ENCODE measurements at places on chromosomes 1 and 21.

DNA sequence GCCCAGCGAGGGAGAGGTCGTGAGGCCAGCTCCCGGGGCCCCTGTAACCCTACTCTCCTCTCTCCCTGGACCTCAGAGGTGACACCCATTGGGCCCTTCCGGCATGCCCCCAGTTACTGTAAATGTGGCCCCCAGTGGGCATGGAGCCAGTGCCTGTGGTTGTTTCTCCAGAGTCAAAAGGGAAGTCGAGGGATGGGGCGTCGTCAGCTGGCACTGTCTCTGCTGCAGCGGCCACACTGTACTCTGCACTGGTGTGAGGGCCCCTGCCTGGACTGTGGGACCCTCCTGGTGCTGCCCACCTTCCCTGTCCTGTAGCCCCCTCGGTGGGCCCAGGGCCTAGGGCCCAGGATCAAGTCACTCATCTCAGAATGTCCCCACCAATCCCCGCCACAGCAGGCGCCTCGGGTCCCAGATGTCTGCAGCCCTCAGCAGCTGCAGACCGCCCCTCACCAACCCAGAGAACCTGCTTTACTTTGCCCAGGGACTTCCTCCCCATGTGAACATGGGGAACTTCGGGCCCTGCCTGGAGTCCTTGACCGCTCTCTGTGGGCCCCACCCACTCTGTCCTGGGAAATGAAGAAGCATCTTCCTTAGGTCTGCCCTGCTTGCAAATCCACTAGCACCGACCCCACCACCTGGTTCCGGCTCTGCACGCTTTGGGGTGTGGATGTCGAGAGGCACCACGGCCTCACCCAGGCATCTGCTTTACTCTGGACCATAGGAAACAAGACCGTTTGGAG is 23.7 kb upstream of the TNFRSF1B start:
- DNase-seq: no peak

DNA sequence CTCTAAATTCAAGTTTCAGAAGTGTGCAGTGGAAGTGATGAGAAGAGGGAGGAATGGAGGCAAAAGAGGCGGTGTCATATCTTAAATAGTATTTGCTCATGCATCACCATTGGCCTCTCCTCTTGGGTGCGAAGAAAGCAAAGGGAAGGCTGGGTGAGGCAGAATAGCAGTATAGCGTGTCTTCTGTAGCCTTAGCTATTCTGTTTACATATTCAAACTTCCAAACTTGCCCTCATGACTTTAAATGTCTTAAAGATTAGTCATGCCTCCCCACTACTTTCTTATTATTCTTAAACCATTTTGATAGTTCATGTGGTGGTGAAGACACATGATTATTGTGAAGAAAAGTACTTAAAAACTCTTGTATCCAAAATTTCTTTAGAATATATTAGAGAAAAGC is 104.6 kb upstream of the TENT5C start:
- DNase-seq: peak; percentile 38

DNA sequence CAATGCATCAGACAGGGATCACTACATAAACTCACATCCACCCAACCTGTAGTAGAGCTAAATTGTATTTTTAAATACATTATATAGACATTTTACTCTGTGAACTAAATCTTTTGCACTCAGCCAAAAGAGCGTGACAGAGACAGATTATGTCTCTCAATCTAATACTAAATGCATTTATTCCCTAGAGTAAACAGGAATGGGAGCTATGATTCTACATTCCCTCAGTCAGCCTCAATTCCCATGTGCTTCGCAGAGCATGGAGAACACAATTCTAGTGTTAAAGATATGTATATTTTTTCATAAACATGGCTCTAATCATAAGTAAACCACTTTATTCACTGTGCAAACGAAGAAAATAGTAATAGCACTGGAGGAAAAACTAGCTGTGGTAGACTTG is 16.5 kb downstream of the PIGK start:
- DNase-seq: peak; percentile 42

DNA sequence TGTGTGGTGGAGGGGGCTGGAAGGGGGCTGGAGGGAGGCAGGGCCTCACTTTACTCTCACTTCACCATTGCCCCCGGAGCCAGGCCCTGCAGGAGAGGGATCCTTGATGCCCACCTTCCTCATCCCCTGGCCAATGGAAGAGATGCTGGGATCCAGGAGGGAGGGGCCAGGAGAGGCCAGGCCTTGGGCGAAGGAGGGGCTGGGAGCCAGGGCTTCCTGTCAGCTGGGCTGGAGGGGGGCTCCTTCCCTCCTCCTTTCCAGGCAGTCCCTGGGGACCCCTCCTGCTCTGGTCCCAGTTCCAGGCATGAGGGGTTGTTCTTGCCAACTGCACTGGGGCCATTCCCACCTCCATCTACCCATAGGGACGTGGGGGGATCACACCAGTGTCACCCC is 5.7 kb downstream of the AHDC1 start:
- DNase-seq: peak; percentile 50

DNA sequence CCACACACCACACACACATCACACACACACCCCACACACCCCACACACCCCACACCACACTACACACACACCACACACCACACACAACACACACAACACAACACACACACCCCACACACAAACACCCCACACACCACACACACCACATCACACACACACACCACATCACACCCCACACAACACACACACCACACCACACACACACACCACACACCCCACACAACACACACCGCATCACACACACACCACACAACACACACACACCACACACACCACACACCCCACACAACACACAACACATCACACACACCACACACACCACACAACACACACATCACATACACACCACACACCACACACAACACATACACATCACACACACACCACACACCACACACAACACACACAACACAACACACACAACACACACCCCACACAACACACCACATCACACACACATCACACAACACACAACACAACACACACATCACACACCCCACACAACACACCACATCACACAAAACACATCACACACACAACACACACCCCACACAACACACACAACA is 2.4 kb downstream of the LYPD8 start:
- DNase-seq: no peak

DNA sequence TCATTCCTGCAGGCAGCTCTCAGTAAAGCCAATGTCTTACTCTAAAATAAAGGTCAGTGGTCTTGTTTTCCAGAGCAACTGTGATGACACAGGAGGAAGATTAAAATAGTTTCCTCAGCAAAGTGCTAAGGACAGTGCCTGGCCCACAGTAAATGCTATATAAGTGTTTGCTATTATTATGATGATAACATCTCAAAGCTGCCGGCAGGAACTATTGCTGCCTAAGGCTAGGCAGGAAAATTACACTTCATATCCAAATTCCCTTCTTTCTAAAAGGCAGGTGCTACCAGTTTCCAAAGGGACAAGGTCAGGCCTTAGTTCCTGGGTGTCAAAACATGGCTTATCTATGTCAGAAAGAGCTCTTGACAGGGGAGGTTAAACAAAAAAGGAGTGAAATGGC is 401.3 kb downstream of the HHAT start:
- DNase-seq: no peak

DNA sequence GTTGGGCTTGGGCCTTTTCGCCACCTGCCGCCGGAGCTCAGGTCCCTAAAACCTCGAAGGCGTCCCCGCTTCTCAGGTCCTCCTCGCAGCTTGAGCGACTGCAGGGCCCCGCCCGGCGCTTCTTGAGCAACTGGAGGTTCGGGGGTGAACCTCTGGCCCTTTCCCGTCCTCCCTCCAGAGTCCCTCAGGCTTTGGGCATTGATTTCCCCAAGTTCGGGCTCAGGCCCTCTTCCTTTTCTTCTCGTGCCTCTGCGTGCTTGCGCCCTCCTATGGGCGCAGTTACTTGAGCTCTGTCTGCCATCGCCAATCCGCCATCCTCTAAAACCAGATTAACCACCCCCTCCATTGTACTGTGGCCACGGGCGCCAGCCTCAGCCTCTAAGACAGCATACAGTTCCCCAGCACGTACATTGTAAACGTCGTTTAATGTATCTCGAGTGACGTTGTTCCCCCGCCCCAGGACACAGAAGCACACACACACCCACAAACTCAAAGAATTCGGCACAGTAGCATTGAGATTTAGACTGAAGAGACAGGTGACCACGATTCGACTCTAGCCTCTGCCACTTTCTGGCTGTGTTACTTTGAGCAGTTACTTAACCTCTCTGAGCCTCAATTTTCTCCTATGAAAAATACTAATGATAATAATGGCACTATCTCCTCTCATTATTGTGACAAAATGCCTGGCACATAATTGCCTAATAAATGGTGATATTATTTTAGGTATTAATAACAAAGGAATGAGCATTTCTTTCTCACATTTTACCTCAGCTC is 22.6 kb downstream of the BTG2 start:
- DNase-seq: peak; percentile 49

DNA sequence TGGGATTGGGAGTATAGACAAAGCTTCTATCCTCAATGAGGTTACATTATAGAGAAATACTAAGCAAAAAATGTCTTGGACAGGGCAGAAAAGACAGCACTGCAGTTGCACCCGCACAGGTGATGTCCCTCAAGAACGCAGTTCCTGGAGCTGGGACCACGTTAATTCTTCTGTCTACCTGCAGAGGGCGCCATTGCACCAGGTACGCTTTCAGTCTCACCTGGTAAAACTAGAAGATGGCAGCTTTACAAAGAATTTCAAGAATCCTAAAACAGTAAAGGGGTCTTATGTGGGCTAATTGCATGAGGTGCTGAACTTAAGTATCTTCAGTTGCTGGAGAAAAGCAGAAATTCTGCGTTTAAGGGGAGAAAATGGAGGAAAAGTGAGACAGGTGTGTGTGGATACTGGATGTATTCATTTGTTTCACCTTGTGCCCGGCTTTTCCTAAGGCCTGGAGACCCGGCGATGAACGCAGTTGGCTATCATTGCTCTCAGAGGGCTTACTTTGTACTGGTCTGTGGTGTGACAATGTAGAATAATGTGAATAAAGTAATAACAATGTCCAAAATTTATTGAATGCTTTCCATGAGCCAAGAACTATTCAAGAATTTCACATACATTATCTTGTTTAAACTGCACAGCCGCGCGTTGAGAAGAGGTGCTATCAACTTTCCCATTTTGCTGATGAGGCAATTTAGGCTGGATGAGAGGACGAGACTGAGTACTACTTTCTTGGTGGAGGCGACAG is 276.3 kb upstream of the GREM2 start:
- DNase-seq: no peak

GRCh38 chr21:46110499-46111192 is 12.7 kb downstream of the COL6A2 start:
- no peak for DNase-seq

- no peak for DNase-seq
Observed at GRCh38 chr1:59560807-59561450, 253.8 kb upstream of the HOOK1 start.

DNA sequence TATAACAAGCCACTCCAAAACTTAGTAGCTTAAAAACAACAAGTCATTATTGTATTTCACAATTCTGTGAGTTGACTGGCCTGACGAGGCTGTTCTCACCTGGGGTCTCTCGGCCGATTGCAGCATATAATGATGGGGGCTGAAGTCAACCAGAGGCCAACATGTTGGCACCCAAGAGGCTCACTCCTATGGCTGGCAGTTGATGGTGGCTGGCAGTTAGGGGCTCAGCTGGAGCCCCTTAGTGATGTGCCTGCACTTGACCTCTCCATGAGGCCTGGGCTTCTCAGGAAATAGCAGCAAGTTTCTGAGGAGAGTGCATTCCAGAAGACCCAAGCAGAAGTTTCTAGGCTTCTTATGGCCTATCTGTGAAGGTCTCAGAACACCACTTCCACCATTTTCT is 459.4 kb downstream of the NPHP4 start:
- DNase-seq: no peak
